Hepatocyte (in vitro differentiated cells): ENCODE measurements at places on chromosomes 6 and 20. TPM values are rescaled to one million over a fixed set of nuclear protein-coding genes. Genes with fewer than 3 reads are reported as not detected.

GRCh38 chr6:53627391-53628218 lies 38.0 kb downstream of the KLHL31 start:
- no peaks in the 10 kb centered on the region for H3K36me3 ChIP-seq
- no peak for DNase-seq
- H3K4me1 ChIP-seq = peaks cover 7% of the 10 kb centered on the region
- peak overlapping the region; percentile 65 for H3K27ac ChIP-seq
- no peak overlapping the region for H3K4me3 ChIP-seq
- H3K27me3 ChIP-seq = no peaks in the 10 kb centered on the region

DNA sequence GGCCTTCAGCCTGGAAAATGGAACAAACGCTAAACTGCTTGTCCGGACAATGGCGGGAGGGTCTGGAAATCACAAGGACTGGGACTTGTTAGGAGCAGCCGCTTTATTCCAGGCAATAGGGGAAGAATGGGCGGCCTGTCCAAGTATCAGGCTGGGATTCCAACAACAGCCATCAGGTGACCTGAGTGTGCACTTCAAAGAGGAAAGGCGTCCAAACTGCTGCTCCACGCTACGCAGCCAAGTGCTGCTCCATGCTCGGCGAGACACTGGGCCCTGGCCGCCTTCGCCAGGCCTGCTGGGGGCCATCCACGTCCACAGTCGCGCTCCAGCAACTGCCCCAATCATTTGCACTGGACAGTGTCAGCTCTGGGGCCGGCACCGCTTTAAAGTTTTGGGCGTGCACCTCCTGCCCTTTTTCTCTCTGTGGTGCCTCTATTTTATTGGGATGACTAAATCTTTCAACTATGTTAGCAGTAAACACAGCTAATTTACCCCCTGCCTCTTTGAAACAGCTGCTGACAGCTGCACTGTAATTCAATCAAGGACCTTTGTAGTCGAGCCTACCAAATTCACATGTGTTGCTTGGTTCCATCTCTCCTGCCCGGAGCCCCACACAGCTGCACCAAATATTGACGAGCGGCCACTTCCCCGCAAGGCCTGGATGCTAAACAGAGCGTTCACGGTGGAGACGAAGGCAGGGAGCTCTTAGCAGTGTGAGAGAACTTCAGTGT lies 98.3 kb downstream of the BMP7 start:
- H3K27ac ChIP-seq = peak overlapping the region; percentile 69
- H3K27me3 ChIP-seq = no peaks in the 10 kb centered on the region
- peaks cover 11% of the 10 kb centered on the region for H3K4me1 ChIP-seq

DNA sequence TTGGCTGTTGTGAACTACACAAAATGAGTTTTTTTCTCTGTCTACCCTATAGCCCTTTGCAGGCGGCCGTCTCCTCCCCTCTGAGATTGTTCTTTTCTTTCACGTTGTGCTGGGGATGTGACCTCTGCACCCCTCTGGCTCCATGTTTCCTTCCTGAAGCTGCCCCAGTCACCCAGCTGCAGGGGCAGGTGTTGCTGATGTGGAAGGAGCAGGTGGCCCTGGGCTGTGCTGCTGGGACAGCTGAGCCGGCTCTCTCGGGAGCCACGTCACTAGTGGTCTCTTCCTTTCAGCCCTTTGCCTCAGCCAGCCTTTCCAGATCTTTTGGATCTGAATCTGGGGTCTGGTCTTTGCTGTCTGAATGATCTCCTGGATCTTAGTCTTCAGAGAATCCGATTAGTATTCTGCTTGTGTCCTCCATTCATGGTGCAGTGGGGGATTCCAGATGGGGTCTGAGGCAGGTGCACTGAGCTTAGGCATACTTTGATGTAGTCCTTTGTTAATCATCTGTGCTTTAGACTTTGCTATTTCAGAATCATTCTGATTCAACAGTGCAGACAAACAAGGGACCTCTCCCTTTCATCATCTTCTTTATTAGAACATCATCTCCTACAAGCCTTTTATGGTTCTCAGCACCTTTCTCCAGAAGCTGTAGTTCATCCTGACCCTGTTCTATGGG lies 31.4 kb downstream of the TMEM181 start:
- H3K27me3 ChIP-seq = no peaks in the 10 kb centered on the region
- no peaks in the 10 kb centered on the region for H3K36me3 ChIP-seq
- H3K27ac ChIP-seq = no peak overlapping the region
- DNase-seq = no peak
- H3K4me3 ChIP-seq = no peak overlapping the region

GRCh38 chr20:17129089-17129488 lies 97.8 kb upstream of the PCSK2 start:
- DNase-seq = no peak
- no peaks in the 10 kb centered on the region for H3K4me1 ChIP-seq
- H3K36me3 ChIP-seq = no peaks in the 10 kb centered on the region
- no peak overlapping the region for H3K27ac ChIP-seq
- H3K27me3 ChIP-seq = no peaks in the 10 kb centered on the region
- H3K4me3 ChIP-seq = no peak overlapping the region

- no peaks in the 10 kb centered on the region for H3K27me3 ChIP-seq
- no peak overlapping the region for H3K4me3 ChIP-seq
- peak overlapping the region; percentile 71 for H3K27ac ChIP-seq
- H3K4me1 ChIP-seq = peaks cover 61% of the 10 kb centered on the region
These were observed 154.6 kb downstream of the ZDHHC14 start for GRCh38 chr6:157535340-157536222.

GRCh38 chr6:49653942-49654341 lies 17.3 kb upstream of the RHAG start:
- no peak overlapping the region for H3K4me3 ChIP-seq
- H3K36me3 ChIP-seq = no peaks in the 10 kb centered on the region
- no peaks in the 10 kb centered on the region for H3K4me1 ChIP-seq
- DNase-seq = no peak
- no peak overlapping the region for H3K27ac ChIP-seq

DNA sequence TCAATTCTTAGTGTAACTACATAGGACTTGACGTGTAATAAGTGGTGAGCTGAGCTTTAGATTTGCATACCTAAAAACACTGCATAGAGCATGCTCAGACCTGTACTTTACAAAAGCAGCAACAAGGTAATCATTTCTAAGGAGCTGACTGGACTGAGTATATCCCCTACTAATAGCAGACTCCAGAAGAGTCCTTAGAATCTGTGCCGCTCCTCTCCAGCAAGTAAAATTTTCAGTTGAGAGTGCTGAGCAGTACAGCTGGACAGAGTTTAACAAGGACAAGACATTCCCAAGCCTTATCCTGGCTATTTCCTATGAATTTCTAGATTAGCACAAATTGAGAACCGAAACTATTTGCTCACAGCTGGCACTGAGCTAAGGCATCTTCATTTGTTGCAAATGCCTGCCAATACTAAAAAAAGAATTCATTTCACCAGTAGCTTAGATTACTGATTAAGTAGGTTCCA lies 26.1 kb upstream of the KLHL31 start:
- no peak overlapping the region for H3K27ac ChIP-seq
- no peaks in the 10 kb centered on the region for H3K27me3 ChIP-seq
- no peak overlapping the region for H3K4me3 ChIP-seq

DNA sequence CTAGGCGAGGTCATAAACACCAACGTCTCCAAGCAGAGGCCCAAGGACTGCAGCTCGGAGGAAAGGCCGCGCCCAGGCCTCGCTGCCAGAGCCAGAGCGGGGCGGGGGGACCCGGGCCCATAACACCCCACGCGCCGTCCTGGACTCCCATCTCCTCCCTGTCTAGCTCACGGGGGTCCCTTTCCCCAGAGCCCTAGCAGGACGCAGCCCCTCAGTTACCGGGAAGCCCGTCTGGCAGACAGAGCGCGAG lies 44.9 kb downstream of the MDFI start:
- DNase-seq = no peak
- H3K27ac ChIP-seq = no peak overlapping the region
- H3K4me3 ChIP-seq = no peak overlapping the region

DNA sequence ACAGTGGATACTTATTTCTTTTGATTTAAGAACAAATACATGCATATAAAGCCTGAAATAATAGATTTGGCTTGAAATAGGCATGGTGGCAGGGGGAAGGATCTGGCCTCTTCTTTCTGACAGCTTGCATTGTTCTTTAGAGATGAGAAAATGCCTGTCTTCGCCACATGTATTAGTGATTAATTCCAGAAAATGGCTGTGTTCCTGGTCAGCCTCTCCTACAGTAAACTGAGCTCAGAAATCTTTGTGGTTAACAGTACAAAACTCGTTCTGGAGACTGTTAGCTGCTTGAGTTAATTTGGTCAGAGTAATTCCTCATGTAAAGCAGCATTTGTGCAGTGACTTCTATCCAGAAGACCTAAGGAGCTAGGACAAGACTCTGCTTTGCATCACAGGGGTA lies 151.5 kb downstream of the EYA4 start:
- H3K36me3 ChIP-seq = no peaks in the 10 kb centered on the region
- no peaks in the 10 kb centered on the region for H3K27me3 ChIP-seq
- H3K27ac ChIP-seq = no peak overlapping the region
- H3K4me1 ChIP-seq = no peaks in the 10 kb centered on the region
- H3K4me3 ChIP-seq = no peak overlapping the region

DNA sequence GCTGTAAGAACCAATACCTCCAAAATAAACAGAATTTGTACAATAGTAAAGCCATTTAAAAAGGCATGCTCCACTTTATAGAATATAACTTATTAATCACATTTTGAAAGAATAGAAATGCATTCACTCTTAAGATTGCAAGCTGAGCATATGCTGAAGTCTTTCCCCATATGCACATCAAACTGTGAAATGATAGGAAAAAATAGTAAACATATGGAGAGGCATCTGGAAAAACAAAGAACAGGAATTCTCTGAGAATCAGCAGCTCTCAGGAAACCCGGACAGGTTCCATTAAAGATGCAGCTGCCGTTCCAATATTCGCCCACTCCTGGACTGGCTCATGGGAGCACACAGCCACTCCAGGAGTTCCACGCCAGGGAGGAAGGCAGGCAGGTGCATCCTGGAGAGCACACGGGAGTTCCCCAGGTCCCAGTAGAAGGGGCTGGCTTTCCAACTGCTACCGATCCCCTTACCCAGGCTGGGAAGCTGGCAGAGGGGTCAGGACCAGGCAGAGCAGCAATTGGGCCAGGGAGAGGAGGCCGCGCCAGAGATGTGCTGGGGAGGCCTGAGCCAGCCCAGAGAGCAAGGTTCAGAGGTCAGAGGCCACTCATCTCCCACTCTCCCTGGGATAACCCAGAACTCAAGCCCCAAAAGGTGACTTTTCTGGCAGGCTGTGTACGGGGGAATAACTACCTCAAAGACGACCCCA lies 111.1 kb downstream of the DLL1 start:
- H3K4me3 ChIP-seq = no peak overlapping the region
- H3K36me3 ChIP-seq = no peaks in the 10 kb centered on the region
- DNase-seq = no peak
- no peaks in the 10 kb centered on the region for H3K4me1 ChIP-seq

GRCh38 chr6:125930765-125931418 lies 25.7 kb upstream of the HINT3 start:
- H3K27me3 ChIP-seq = no peaks in the 10 kb centered on the region
- no peak overlapping the region for H3K4me3 ChIP-seq
- H3K27ac ChIP-seq = no peak overlapping the region
- H3K36me3 ChIP-seq = no peaks in the 10 kb centered on the region

BHLHE23 gene
- not detected in 2 replicates for polyA plus RNA-seq

TRAPPC3L gene
- 1.2 TPM in 1 of 2 replicates, not detected in the other for polyA plus RNA-seq

PRRT1 gene
- polyA plus RNA-seq = 0.91 and 4.0 TPM in 2 replicates

ZNF165 gene
- 4.8 and 5.9 TPM in 2 replicates for polyA plus RNA-seq

PHF20 gene
- 24.0 and 24.2 TPM in 2 replicates for polyA plus RNA-seq

THBS2 gene
- 3.2 and 3.9 TPM in 2 replicates for polyA plus RNA-seq

TTK gene
- polyA plus RNA-seq = 3.1 and 4.0 TPM in 2 replicates

OPRL1 gene
- polyA plus RNA-seq = 0.50 and 0.90 TPM in 2 replicates
